ENCODE measurements at places on chromosomes 1 and 21.

DNA sequence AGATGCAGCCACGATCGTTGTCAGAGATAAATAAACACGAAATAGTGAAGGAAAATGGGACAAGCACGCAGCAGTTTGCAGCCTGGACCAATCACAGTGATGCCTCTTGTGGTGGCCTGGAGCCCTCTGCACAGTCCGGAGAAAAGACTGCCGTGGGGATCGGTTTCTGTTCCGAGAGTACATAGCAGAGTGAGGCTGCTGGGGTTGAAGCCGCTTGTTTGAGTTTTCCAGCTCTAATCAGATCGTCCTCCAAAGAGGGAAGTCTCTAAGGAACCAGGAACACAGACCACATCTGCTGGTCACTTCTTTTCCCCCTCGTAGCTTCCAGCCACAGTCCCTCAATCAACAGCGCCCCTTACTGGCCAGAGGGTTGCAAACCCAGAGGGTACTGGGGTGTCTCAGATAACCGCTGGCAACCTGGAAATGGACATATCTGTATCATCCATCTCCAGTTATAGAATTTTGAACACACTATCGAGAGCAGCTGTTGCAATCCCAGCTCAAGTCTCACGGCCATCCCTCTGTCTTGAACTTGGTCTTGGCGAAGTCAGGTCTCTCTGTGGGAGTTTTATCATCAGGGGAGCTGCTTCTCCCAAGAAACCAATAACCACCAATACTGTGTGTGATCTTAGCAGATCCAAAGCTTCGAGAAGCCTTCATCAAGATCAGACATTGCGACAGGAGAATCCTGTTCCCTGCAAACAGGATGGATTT, 57.4 kb downstream of the OLIG1 start:
- peak; percentile 79 for DNase-seq

DNA sequence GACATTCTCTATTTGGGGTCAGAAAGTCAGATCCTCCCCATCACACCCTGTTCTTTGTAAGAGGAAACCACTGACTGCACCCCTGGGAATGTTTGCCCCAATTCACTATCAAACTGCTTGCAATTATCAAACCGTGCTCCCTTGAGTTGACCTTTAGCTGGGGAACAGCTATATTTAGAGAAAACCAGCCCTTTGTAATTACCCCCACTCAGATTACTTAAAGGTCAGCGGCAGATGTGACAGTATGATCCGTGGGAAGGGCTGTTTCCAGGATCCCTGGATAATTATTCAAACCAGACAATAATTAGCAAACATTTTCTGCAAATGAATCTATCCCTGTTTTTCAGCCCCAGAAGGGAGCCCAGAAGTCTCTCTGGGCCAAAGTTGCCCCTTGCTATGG, 242.7 kb downstream of the RRAGC start:
- DNase-seq: no peak

- DNase-seq: no peak
Observed at GRCh38 chr1:1325288-1326074, 879 bp downstream of the CPTP start.

DNA sequence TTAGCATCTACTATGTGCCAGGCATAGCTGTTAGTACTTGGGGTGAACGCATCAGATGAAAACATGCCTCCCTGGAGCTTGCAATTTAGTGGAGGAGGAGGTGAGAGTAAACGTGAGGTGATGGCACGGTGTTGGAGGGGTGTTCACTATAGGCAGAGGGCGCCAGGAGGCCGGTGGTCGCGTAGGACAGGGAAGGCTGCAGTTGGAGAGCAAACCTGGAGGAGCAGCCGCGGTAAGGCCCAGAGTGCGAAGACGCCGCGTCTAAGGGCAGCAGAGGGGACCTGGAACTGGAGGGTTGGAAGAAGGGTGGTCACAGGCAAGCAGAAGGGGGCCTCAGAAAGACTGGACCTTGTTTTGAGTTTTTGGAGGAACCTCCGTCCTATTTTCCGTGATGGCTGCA, 30.2 kb upstream of the TRIM17 start:
- no peak for DNase-seq

GRCh38 chr1:84143796-84144565, at the start of gene PRKACB:
Gene PRKACB (plus strand): TSS chr1:84144271. CDS start chr1:84144362, 91 bp downstream.
- no peak for DNase-seq

Data from caudate nucleus (tissue), 63 donors.